K562 (cell line): ENCODE measurements at places on chromosomes 2 and 18. TPM values are rescaled to one million over a fixed set of nuclear protein-coding genes. Genes with fewer than 3 reads are reported as not detected.

IGFBP2 gene
- 0.85 and 0.93 TPM in 2 replicates for total RNA-seq

OTOS gene
- total RNA-seq = not detected in 2 replicates

OSGEPL1 gene
- total RNA-seq = 2.5 and 3.7 TPM in 2 replicates

LYPD6B gene
- total RNA-seq = not detected in 2 replicates

CNGA3 gene
- not detected in 2 replicates for total RNA-seq

SERPINB13 gene
- not detected in 2 replicates for total RNA-seq

DNA sequence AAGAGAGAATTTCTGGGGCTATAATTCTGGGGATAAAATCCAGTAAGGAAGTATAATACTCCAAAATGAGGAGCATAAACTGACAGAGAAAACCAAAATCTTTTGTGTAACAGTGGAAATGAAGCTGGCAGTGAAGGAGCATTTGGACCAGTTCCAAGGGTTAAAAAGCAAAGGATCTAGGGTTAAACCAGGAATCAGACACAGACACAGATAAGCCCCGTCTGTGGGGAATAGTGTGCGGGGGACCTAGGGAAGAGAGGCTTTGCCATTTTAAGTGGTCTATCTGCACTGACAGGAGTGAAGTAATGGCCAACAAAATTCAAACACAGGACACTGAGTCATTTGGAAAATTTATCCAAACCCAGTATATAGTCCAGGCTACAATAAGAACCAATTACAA is 23.4 kb downstream of the SAP130 start:
- DNase-seq = no peak

- DNase-seq = no peak
Measured at GRCh38 chr18:21115519-21116411, 4.2 kb upstream of the ROCK1 start.

GRCh38 chr2:86037141-86037794 is 68.4 kb downstream of the POLR1A start:
- peak; percentile 25 for DNase-seq

GRCh38 chr2:8684878-8685696 is 3.2 kb downstream of the ID2 start:
- DNase-seq = peak; percentile 51

- DNase-seq = peak; percentile 18
Measured at GRCh38 chr18:28189400-28190239, 12.7 kb upstream of the CDH2 start.

DNA sequence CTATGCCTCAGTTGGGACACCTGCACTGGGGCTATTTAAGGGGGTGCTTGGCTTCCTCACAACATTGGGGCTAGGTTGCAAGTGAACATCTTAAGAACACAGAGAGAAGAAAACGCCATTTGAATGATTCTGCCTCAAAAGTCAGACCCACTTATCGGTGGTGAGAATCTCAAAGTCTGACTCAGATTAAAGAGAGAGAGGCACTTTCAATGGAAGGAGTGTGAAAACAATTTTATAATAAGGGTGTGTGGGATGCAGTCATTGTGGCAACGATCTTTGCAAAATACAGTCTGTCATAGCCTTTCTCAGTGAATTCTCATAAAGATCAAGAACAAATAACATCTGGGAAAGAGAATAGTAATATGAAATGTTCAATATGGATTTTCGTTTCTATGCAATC is 41.8 kb downstream of the CCDC102B start:
- no peak for DNase-seq
